ENCODE measurements at places on chromosomes 7 and 10.

DNA sequence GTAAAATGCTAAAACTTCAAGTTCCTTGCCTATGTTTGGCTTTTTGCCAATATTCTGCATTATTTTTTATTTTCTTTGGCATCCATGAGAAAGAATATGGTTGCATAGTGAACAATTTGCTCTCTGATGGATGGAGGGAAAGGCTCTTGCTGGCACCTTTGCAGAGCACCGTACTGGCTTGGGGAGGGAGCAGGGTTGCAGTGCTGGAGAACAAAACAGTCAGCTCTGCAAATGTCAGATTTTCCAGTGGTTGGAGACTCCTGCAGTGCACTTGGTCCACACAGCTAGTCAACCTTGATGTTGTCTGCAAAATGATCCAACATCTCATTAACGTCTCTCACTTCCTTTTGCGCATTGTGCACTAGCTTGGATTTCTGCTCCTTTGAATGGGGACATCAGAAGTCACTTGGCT lies 100.8 kb downstream of the ANLN start:
- DNase-seq = no peak

GRCh38 chr7:31122649-31123058 lies 70.5 kb downstream of the ADCYAP1R1 start:
- DNase-seq = no peak

- DNase-seq = no peak
Observed at GRCh38 chr7:156001496-156002260, 189.4 kb upstream of the SHH start.

GRCh38 chr10:132554053-132554990 lies 16.7 kb downstream of the INPP5A start:
- no peak for DNase-seq
